Smooth muscle cell of the brain vasculature (primary cell): ENCODE measurements at places on chromosomes 2 and 18.

DNA sequence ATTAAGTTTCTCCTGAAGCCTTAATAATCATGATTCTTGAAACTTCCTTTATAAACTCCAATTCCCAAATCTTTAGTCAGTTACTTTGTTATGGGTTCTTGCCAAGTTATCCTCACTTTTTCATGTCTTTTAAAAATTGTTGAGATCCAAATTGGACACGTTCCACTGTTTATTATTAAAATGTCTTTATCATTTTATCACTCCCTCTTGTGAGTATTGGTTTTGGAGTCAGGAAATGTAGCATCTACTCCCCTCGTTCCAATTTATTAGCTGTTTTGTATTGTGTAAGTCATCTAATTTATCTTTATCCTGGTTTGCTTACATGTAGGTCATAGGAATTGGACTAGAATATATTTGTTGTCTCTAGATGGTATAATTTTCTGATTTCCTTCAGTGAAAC, 213.1 kb upstream of the SLC39A10 start:
- no peak for DNase-seq

DNA sequence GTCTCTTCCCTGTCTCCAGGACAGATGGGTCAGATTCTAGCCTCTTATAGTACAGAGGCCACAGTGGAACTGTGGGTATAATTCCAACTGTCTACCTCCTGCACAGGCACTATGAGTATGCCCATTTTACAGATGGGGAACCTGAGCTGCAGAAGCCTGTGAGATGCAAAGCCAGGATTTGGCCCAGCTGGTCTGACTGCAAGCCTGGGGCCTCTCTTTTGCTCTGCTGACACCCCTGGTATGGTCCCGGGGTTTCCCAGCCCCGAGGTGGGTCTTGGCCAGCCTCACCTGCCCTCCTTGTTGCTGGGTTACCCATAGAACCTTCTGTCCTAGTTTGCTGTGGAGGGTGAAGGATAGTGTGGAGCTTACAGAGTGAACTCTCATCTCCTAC, 9.8 kb downstream of the HS6ST1 start:
- no peak for DNase-seq

- peak; percentile 49 for DNase-seq
Measured at GRCh38 chr2:111883661-111884591, at the start of gene ANAPC1. Gene ANAPC1 (minus strand): TSS chr2:111884193. CDS start chr2:111880825, 3,368 bp downstream.

GRCh38 chr2:42236911-42237310, 67.8 kb downstream of the EML4 start:
- DNase-seq, result no peak

- no peak for DNase-seq
Measured at GRCh38 chr2:242041816-242042215, 172.3 kb downstream of the RTP5 start.

- DNase-seq, result no peak
Measured at GRCh38 chr2:223457301-223457700, 144.9 kb downstream of the SCG2 start.

DNA sequence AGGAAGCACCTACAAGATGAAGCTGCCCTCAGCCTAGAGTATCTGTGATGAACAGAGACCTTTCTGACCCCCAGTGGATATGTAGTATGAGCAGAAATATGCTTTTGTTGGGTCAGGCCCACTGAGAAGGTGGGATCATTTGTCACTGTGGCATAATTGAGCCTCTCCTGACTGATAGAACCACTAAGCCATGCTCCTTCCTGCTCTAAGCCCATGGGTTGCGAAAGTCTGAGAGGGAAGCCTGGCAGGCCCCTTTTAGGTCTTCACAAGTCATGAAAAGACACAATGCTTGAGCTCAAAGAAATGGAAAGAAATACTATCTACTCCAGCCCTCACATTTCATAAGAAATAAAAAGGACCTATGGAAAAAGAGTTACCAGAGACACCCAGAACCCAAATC, 127.7 kb downstream of the TNS1 start:
- DNase-seq, result no peak

DNA sequence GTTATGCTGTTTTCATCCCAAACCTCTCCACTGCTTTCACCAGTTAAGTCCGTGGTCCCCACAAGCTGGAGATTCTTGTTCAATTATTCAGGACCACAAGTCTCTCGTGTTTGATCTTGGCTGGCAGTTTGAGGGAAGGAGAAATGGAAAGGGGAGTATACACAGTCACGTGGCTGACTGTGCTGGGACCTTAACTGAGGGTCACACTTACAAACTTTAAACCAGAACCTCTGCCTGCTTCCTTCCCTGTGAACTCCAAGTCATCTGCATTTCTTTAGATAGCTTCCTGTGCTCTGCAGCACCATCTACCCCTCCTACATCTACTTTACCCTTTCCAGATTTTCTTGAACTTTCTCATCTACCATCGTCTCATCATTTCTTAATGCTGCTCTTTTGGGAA, 91.7 kb downstream of the ARHGEF4 start:
- no peak for DNase-seq

DNA sequence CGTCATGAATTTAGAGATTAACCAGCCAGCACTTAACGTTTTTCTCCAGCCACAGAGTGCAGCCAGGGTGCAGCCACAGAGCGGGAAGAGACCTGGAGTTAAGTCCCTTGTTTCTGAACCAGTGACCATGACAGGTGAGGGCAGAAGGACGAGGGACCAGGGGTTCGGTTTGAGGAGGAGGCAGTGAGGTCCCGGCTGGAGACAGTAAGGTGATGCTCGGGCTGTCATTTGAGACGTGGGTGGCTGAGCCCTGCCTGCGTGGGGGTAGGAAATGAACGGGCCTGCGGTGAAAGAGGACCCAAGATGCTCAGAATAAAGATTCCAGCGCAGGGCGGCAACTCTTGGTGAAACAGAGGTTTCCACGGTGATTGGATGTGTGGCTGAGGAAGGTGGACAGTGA, 205.9 kb downstream of the SNTG2 start:
- DNase-seq, result no peak

GRCh38 chr2:212974692-212975091, 176.7 kb downstream of the IKZF2 start:
- peak; percentile 20 for DNase-seq

GRCh38 chr2:44169155-44169898, 652 bp downstream of the PPM1B start:
- DNase-seq, result no peak

DNA sequence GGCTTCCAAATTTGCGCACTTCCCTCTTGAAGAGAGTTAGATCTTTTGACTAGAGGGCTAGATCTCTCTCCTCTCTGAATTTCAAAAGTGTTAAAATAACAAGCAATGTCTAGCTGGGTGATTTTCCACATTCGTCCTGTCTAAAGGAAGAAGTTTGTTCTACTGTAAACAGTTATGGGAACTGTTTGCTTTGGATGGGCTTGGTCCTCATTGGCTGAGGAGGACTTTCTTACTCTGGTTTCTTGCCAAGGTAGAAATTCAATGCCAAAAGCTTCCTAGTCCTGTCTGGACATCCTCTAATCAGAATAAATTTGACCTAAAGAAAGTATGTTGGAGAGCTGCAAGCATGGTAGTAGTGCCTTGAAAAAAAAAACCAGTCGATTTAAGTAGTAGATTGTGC, 47.4 kb upstream of the RAPH1 start:
- peak; percentile 15 for DNase-seq

DNA sequence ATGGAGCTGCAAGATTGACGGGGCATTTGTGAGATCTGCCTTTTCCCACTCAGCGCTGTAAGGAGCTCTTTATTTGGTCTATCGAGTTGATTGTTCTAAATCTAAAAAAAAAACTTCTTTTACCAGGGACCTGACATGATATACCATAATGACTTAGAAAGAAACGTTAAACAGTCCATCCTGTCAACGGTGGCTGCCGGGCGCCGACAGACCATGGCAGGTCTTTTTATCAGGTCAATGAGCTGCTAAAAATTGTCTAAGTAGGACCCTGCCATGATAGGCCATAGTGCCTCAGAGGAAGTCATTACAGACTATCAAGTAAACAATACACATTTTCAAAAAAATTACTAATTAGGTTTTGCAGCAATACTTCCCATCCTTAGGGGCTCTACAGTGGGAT, 87.9 kb downstream of the KLHL14 start:
- no peak for DNase-seq

GRCh38 chr18:13070460-13070859, 79.3 kb downstream of the CEP192 start:
- no peak for DNase-seq

DNA sequence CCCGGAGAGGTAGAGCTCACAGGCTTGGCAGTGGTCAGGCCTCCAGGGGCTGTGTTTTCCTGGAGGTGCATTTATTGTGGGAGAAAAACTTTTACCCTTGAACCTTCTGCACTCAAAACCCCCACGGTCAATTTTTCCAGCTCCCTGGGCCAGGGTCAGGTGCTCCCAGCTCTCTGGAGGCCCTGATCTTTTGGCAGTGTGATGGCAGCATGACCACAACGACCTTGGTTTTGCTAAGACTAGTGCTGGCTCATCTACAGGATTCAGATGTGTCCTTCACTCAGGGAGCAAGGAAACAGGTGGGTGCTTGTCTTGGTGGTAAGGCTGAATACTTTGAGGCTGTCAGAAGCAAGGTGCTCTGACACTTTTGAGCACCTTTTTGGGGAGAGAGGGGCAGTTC, 92.3 kb downstream of the CCDC93 start:
- DNase-seq, result no peak

- no peak for DNase-seq
Measured at GRCh38 chr2:127630864-127631540, 15.0 kb upstream of the GPR17 start.

DNA sequence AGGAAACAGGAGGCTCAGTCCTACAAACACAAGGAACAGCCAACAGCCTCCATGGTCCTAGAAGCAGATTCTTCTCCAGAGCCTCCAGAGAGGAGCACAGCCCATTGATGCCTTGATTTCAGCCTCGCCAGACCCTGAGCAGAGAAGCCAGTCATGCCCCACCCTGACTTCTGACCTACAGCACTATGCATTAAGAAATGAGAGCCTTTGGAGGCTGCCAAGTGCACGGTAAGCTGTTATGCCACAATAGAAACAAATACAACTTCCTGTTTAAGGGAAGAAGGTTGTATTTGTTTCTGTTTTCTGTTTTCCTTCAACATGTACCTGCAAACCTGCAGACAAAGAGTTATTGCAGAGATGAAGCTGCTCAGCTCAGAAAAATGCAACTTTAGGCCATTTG, 181.3 kb upstream of the AGAP1 start:
- DNase-seq, result no peak

GRCh38 chr2:30527411-30527810, 80.4 kb downstream of the LCLAT1 start:
- DNase-seq, result no peak

GRCh38 chr18:44325903-44326635, 354.6 kb upstream of the SETBP1 start:
- peak; percentile 59 for DNase-seq

DNA sequence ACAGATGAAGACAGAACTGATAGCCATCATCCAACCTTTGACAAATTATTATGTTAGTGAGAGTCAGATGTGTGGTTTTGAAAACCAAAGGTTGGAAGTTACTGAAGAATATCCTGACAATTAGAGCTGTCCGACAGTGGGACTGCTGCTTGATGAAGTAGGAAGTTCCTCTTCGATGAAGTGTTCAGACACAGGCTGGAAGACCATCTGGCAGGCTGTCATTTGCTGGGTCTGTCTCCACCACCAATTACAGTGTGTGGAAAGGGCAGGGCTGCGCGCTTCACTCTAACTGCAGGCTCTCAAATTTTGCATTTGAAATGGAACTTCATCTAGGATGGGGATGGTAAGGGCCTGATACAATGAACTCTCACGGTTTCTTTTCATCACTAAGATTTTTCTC, 313.8 kb downstream of the PIK3C3 start:
- no peak for DNase-seq
